Muscle of arm (tissue), 14 donors: ENCODE measurements at places on chromosomes 6 and 20. TPM values are rescaled to one million over a fixed set of nuclear protein-coding genes. Genes with fewer than 3 reads are reported as not detected.

SLC17A9 gene
- polyA plus RNA-seq: 0.78 TPM

TP53RK gene
- not detected for polyA plus RNA-seq

SLC22A3 gene
- polyA plus RNA-seq: 14.0 TPM

KCNQ5 gene
- polyA plus RNA-seq: 2.4 TPM

DNA sequence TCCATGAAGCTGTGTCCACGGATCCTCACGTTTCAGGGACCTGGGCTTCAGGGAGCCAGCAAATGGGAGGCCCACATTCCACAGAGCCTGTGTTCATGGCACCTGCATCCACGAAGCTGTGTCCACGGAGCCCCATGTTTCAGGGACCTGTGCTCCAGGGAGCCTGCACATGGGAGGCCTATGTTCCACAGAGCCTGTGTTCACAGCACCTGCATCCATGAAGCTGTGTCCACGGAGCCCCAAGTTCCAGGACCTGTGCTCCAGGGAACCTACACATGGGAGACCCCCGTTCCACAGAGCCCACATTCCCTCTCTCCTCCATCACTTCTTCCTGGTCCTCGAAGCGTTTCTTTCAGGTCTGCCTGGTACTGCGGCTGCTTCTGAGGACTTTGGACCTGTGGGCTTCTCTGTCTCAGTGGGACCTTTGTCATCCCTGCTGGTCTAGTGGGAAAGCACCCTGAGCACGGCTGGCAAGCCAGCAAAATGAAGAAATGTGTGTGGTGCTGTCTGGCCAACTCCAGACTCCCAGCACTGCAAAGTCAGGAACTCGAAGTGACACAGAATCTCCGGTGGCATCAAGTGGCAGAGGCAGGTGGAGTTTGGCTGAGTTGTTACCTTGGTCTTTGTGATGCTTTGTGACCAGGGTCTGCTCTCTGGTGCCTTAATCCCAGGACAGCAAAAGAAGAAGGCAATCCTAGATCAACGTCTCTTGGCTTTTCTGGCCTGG is 245.9 kb downstream of the DLL1 start:
- DNase-seq: no peak

DNA sequence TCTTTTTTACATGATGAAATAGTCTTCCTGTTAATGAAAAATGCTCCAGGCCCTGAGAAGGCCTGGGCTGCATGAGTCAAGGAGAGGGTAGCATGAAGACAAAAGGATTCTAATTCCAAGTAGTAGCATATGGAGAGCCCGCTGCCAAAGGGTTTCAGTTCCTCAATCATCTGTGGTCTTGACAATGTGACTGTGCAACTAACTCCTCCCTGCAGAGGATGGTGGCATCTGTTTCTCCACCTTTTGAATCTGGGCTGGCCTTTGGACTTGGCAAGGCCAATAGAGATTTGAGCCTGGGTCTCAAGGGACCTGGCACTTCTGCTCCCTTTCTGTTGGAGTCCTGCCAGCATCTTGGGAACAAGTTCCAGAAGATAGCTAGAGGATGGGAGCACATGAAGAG is 35.1 kb upstream of the ANKEF1 start:
- DNase-seq: no peak

- no peak for DNase-seq
Observed at GRCh38 chr6:115753446-115753845, 307.2 kb downstream of the FRK start.

DNA sequence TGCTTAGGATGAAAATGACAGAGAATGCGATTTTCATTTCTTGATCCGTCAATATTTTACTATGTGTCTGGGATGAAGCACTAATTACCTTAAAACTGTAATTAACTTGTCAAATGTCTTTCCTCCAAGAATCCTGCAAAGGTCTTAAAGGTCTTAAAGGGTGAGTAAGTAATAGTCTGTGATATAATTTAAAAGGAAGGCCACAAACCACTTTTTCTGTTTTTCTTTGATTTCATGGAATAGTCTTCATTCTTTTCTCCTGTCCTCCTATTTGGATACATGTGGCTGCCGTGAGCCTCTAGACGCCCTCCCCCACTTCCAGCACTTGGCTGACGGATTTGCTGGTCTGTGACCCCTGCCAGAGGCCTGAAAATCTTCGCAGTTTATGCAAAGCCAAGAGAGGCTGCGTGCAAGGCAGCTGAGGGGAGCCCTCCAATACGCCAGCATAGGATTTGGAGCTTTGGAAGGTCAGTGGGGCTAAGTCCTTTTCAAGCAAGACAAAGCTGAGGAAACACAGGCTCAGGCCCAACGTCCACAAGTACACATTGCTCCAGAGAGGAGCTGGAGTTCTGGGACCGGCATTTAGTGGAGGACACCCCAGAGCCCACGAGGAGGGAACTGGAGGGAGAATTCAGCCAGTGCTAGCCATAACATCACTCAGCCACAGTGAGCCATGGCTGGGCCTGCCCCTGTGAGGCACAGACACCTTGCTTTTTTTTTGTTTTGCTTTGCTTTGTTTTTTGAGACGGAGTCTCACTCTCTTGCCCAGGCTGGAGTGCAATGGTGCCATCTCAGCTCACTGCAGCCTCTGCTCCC is 382.6 kb downstream of the SMOC2 start:
- DNase-seq: peak; percentile 53

DNA sequence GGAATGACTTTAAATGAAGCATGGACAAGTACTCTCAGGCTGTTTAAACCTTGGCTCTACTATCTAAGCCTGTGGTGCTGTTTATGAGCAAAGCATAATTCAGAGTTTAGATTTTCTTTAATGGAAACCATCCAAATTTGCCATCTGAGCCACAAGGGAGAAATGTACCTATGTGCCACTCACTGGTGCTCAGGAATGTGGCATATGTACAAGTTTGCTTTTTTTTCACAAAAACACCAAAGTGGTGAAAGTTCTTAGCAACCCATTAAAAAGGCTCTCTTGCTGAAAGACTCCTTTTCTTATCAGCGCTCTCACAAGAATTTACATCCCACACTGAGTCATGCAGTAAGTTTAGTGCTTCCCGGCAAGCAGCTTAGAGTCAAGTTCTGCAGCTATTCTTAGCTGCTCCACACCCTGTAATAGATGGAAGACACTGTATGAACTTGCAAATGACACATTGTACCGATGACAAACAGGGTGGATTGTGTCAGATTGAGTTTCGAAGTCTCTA is 57.3 kb upstream of the MLIP start:
- peak; percentile 53 for DNase-seq

GRCh38 chr20:51492167-51493092 is 50.1 kb downstream of the NFATC2 start:
- DNase-seq: peak; percentile 37

- no peak for DNase-seq
Observed at GRCh38 chr6:30748851-30749540, 4.6 kb upstream of the IER3 start.

DNA sequence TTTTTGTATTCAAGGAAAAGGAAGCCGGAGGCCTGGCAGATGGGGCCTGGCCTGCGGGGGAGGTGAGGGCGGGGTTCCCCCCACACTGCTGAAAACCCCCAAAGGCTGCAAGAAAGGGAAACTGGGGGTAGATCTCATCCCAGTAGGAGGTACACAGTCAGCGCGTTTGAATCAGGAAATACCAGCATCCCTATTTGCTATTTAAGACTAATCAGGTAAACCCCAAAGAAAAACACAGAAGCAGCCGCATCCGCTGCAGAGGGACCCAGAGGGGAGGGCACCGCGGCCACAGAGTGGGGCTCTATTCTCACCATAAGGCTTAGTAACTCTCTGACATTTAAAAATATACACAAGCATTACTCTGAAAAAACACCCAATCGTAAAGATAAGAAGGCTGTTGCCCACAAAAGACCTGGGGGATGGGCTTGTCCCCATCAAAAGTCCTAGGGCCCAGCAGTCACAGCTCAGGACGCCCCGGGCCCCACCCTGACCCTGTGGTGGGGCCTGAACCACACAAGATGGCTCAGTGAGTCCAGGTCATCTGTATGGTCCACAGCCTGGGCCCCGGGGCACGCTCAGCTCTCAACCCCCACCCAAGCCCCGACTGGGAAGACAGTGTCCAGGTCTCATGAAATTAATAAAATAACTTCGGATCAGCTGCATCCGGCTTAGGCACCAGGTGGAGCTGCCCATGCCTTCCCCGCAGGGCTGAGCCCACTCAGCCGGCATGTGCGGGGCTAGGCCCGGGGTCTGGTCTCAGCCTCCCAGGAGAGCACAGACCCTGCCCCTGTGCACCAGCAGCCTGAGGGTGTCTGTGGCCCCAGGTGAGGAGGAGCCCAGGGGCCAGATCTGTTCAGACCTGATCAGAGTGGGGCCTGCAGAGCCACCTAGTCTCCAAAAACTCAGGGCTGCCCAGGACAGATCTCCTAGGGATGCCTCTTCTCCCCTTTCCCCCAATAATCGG is 31.0 kb downstream of the KCNQ2 start:
- no peak for DNase-seq

GRCh38 chr6:101482606-101483005 is 89.1 kb downstream of the GRIK2 start:
- no peak for DNase-seq

DNA sequence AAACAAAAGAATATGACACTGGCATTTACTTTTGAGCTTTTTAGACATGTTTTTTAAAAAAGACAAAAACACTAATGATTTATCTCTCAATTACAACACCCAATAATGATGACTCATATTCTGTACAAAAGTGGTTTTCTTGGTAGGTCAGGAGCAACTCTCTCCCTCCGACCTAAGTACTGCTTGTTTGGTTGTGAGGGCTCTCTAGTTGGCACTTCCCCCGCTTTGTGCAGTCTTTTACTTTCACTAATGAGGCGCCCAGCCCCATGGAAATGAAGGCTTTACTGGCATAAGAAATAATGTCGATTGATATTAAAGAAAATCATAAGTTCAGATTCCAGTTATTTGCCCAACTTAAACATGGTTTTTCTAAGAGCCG is 1.3 kb downstream of the KPNA5 start:
- DNase-seq: no peak

DNA sequence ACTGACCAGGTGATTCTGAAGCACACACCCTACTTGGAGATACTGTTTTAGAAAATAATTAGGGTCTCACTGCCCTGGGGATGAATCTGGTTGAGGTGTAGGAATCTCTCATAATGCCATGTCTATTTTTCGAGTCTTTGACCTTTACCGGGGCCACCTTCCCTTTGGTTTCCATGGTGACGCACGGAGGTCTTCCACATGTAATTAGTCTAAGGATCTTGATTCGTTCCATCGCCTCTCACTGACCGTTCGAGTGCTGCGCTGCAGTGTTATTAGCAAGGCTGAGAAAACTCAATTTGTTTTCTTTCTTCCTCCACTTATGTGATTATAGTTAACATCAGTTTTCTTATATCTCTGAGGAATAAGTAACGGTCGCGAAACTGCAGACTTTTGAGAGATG is 144.3 kb upstream of the SPACA1 start:
- DNase-seq: no peak
